Choroid plexus epithelial cell (primary cell): ENCODE measurements at places on chromosomes 2 and 18.
A peak's percentile ranks its signal among the peaks of the same experiment; 100 is the strongest.

- peak; percentile 93 for DNase-seq
Measured at GRCh38 chr2:63790906-63791305, 50.8 kb upstream of the UGP2 start.

DNA sequence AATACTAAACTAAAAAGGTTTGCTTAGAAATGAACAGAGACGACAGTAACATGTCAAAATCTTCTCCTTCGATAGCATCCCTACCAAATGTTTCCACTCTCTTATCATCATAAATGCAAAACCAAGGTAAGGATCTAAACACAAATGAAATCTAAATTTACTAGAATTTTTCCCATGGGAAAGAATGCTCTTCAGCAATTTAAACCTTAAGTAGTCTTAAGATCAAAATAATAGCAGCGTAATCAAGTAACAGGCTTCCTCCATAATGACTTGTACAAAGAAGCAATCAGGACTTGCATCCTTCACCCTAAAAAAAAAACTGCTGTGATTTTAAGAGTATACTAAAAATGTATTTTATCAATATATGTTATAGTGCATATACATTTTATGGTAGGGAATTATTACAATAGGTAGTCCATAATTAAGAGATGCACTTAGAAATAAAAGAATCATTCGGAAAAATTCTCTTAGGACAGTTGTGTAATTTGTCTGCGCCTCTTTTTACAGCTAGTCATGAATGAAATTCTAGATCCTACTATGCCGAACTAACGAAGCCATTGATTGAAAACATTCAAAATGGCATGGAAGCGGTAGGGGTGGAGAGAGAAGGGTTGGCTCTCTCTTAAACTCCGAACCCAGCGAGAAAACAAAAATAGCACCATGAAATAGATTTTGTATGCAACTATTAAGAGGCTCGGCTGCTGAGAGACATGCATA is 1.3 kb downstream of the PGAP1 start:
- peak; percentile 27 for DNase-seq

DNA sequence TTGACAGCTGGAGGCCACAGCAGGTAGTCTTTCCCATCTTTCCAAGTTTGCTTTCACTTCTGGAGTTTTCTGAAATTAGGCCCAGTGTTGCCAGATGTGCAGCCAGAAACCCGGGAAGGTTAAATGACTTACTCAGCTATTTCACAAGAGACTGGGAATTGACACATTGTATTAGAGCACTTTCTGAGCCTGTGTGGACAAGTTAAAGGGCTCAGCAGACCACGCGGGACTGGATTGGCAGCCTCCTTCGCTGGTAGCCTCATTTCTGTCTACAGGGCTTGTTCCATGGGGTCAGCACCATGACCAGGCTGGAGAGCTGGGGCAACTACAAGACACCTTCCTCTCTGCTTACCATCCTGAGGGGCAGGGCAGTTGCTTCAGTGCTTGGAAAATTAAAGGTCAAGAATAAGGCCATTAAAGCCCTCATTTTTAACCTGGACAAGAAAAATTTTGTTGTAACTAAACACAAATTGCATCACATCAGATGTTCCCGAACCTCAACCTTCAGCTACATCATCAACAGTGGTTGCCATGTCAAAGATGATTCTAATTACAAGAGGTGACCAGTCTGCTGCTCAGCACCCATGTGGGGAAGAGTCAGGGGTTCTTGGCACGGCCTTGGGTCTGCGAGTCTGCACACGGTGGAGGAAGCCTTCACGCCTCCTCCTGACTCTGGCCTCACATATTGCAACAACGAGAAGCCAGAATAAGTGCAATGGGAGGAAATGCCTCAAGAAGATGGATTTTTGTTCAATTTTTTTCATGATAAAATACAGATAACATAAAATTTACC is 279.5 kb upstream of the RAB6C start:
- no peak for DNase-seq

GRCh38 chr2:240287496-240288086 is 147.1 kb upstream of the OTOS start:
- no peak for DNase-seq

DNA sequence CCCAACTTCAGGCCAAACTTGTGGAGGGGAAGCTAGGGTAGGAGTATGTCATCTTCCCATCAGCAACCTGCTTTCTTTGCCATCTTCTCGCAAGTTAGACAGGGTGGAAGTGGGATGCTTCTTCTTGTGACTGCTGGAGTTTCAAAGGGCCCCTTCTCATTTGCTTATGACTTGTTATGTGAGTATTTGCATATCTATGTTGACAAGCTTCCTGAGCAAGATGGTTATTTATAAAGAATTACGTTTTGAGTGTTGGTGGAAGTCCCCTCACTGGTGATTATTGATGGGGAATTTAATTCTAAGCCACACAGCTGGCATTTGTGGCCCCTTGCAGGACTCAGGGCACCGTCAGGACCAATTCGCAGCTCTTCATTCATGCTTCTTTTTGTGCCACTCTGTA is 791.0 kb downstream of the LRRTM4 start:
- no peak for DNase-seq

DNA sequence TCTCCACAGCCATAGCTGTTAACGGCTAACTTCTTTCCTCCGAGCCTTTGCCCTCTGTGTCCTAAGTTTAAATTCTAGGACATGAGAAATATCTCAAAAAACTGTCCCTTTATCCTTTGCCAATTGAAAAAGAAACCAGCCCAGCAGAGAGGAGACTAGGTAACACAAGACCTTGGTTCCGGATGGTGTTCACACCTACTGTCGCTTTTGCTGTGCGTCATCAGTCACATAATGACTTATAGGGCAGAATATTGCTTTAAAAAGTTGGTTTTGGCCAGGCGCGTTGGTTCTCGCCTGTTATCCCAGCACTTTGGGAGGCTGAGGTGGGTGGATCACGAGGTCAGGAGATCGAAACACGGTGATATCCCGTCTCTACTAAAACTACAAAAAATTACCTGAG is 66.2 kb downstream of the SP3 start:
- no peak for DNase-seq

GRCh38 chr2:108884619-108885018 is 98.0 kb downstream of the CCDC138 start:
- peak; percentile 4 for DNase-seq

- no peak for DNase-seq
Measured at GRCh38 chr2:224400886-224401632, 848 bp downstream of the FAM124B start.

DNA sequence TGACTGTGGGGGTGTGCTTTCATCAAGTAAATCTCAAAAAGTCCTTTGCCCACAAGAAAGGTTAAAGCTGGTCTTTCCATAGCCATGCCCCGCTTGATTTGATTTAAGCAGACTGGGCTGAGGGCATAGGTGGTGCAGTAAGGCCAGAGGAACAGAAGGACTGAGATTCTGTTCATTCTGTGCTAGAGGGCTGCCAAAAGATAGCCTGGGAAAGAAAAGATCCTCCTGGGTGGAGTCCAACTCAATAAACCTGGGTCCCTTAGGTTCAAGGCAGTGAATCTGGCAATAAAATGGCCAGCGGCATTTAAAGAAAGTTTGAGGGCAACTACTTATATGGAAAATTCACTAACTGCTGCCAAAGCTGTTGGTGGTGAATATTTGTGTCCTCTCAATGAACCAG is 59.2 kb upstream of the MAP3K20 start:
- DNase-seq = no peak

- no peak for DNase-seq
Measured at GRCh38 chr2:177930916-177931315, 141.7 kb downstream of the PDE11A start.

DNA sequence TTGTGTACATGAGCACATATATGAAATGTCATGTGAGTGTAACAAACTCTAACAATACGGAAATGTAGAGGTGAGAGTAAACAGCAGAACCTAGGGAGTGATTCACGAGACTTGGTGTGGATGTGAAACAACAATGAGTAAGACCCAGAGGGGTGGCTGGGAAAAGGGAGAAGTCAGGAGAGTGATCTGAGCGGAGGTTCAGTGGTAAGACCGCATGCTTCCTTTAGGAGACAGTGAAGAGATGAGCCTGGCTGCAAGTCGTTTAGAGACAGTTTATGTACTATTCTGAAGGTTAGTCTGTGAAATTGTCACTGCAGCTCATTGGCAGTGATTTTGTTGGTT is 150.6 kb downstream of the PRPF40A start:
- peak; percentile 78 for DNase-seq

DNA sequence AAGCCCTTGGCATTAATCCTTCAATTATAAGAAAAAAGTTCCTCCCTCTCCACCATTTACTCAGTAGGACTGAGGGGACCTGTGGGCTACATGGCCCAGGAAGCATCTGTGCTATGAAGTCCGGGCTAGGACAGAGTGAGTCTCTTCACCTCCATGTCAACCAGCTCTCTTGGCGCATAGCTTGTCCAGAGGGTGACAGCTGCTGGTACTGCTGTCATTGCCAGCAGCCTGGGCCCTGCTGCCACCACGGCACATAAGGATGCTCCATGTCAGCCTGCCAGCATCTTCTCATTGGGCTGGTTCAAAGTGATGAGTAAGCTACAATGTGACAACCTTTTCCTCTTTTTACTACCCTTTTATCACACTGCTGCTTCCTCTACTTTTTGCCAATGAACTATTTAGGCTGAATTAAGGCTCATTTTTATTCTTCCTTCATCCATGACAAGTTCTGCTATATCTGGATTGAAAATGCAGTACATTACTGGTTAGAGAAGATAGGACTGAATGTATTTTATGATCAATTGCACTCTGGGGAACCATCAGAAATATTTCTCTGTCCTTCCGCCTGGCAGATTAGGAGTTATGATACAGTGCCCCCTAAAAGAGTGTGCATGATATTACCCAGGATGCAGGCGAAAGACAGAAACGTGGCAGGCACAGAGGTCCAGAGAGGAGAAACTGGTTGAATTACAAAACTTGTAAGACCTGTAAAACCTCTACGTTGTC is 258.9 kb upstream of the TNP1 start:
- DNase-seq = no peak

DNA sequence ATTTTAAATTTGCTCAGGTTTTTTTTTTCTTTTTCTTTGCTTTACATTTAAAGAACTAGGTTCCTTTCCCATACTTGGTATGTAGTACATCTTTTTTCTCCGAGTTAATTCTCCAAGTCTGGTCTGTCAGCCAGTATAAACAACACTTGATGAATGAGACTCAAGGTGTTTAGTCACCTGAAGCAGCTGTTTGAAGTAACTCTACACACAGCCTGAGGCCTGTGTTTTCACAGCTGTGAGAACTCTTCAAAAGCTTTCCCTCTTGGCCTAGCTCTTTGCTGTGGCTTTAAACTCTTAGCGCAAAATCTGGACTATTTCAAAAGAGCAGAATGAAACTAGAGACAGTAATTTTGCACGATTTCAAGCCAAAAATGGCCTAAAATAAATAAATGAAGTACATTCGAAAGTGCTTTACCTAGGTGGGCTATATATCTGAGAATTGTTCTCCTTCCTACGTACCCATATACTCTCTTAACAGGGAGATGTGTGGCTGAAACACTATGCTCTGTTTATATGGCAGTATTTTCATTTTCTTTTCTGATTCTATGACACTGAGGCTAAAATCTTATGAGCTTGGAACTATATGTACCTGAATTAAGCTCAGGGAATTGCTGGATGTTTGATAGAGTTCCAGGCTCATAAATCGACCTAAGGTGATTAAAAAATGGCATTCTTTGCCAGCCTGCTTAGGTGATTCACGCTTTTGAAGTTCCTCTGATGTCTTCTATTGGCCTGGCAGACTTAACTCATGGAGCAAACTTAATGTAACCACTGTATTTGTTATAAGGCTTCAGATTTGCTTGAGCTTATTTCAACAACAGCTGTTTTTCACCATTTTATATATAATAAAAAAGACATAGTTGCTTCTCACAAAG is 1044.1 kb upstream of the ZEB2 start:
- DNase-seq = peak; percentile 48

GRCh38 chr2:239467956-239468490 is 67.2 kb upstream of the HDAC4 start:
- DNase-seq = no peak

GRCh38 chr2:18455236-18455862 is 105.1 kb downstream of the RDH14 start:
- DNase-seq = peak; percentile 74

DNA sequence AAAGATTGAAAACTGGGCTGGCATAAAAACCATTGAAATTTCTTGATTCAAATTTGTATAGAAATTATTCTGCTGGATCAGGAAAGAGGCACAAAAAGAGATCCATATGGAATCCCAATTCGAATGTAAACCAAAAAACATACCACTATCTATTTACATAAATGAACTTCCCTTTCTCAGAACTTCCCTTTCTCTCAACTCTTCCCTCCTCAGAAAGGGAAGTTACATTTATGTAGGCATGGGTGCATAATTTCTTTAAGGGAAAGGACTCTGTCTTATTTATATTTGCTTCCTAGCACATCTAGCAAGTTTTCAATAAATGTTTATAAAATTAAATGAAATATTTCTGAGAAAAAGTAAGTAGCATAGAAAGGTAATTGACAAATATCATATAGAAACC is 398.1 kb upstream of the ATP5MC3 start:
- no peak for DNase-seq

DNA sequence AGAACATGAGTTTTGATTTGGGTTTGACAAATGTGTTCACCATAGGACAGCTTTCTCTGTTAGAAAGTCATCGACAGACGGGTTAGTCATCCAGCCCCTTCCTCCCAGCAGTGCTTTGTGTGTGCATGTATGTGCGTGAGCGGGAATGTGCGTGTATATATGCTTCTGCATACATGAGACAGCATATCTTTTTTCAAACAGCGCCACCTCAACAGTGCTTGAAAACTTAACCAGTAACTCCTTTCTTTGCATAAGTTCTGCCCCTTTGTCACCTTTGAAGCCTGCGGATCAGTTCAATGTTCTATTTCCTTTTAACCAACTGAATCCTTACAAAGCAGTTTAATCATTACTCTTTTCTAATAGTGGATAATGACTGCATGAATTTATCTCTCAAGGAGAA is 351.4 kb downstream of the LPIN1 start:
- no peak for DNase-seq

GRCh38 chr18:77079954-77080682 is 52.5 kb downstream of the MBP start:
- no peak for DNase-seq

DNA sequence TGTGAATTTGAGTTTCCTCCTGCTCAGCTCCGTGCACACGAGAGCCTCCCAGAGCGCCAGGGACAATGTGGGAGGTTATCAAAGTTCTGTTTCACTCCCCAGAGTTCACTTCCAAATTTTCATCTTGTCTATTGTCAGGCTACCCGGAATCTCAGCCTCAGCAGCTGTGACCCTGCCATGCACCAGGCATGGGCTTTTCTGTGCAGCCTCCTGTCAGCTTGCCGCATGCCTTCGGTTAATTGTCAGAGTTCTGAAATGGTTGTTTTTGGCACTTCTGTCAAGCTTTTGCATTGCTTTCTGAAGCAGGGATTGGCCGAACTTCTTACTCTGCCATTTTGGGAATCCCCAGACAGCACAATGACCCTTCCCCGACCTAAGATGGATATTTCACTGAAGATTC is 60.4 kb downstream of the SH3YL1 start:
- no peak for DNase-seq

- no peak for DNase-seq
Measured at GRCh38 chr2:220332886-220333285, 705.5 kb downstream of the SLC4A3 start.

GRCh38 chr2:171316220-171316619 is 117.6 kb downstream of the METTL8 start:
- DNase-seq = no peak

GRCh38 chr2:64873472-64873924 is 115.7 kb upstream of the SLC1A4 start:
- peak; percentile 49 for DNase-seq

- DNase-seq = no peak
Measured at GRCh38 chr2:118085173-118086023, 2.9 kb upstream of the INSIG2 start.
